ENCODE measurements at places on chromosomes 13 and 19.

- no peak for DNase-seq
Measured at GRCh38 chr19:33453265-33453664, 68.3 kb downstream of the PEPD start.

DNA sequence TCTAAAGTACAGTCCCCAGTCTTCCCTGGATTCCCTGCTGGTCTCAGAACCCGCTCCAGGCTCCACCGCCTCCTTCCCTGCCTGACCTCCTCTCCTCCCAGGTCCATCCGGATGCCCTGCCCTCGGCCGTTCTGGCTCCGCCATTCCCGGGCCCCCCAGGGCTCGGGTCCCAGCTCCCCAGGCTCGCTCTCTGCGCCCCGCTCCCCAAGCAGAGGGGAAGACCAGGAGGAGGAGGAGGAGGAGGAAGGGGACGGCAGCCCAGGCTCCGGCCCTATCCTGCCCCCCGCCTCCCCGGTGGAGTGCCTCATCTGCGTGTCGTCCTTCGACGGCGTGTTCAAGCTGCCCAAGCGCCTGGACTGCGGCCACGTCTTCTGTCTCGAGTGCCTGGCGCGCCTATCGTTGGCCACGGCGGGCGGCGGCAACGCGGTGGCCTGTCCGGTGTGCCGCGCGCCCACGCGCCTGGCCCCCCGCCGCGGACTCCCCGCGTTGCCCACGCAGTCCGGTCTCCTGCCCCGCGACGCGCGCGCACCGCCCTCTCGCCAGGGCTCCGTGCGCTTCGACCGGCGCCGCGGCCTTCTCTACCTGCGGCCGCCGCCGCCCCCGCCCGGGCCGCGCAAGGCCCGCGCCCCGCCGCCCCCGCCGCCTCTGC, 647 bp downstream of the RNF225 start:
- no peak for DNase-seq

DNA sequence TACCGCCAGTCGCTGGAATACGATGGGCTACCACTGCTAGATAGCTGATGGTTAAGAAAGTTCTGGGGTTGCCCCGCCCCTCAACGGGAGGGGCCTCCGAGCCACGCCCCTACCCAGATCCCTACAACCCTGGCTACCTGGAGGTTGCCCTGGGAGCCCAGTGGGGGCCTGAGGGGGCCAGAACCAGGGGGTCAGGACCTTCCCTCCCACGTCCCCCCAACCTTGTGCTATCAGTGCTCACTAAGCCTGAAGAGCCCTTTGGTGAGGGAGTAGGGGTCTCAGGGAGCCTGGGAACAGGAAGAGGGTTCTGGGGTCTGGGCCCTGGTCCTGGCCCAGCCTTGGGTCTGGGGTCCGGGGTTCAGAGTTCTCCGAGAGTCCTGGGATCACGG, 8.9 kb downstream of the OCEL1 start:
- peak; percentile 43 for DNase-seq

- DNase-seq, result no peak
Measured at GRCh38 chr13:46405457-46405856, 18.4 kb upstream of the RUBCNL start.

DNA sequence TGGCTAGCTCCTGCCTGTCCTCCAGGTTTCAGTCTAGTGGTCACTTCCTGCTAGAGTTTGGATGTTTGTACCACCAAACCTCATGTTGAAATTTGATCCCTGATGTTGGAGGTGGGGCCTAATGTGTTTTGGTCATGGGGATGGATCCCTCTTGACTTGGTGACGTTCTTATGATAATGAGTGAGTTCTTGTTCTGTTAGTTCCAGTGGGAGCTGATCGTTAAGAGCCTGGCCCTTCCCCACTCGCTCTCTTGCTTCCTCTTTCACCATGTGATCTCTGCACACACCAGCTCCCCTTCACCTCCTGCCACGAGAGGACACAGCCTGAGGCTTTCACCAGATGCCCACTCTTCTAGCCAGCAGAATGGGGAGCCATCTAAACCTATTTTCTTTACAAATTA, 86.8 kb upstream of the SCEL start:
- DNase-seq, result no peak

DNA sequence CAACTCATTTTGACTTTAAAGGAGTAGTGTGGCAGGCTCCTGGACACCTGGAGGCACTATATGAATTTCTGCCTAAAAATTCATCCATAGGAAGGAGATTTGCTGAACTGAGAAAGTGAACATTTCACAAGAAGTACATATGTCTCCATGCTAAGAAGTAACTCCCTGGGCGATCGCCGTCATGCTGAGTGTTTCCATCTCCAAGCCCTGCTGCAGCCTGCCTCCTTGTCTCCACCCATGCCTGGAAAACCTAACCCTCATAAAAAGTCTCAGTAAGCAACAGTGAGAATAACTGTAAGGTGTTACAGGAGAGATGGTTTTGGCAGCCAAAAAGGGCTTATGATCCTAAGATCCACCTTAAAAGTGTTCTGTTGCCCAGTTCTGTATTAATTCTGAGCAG, 251.3 kb downstream of the SHISA2 start:
- no peak for DNase-seq

- no peak for DNase-seq
Measured at GRCh38 chr19:5127717-5128116, 158.8 kb downstream of the KDM4B start.

- DNase-seq, result peak; percentile 9
Measured at GRCh38 chr13:110341445-110342244, 34.6 kb downstream of the COL4A2 start.

Measured in naive thymus-derived CD8-positive, alpha-beta T cell (primary cell).